ENCODE measurements at places on chromosomes 6 and 20.

DNA sequence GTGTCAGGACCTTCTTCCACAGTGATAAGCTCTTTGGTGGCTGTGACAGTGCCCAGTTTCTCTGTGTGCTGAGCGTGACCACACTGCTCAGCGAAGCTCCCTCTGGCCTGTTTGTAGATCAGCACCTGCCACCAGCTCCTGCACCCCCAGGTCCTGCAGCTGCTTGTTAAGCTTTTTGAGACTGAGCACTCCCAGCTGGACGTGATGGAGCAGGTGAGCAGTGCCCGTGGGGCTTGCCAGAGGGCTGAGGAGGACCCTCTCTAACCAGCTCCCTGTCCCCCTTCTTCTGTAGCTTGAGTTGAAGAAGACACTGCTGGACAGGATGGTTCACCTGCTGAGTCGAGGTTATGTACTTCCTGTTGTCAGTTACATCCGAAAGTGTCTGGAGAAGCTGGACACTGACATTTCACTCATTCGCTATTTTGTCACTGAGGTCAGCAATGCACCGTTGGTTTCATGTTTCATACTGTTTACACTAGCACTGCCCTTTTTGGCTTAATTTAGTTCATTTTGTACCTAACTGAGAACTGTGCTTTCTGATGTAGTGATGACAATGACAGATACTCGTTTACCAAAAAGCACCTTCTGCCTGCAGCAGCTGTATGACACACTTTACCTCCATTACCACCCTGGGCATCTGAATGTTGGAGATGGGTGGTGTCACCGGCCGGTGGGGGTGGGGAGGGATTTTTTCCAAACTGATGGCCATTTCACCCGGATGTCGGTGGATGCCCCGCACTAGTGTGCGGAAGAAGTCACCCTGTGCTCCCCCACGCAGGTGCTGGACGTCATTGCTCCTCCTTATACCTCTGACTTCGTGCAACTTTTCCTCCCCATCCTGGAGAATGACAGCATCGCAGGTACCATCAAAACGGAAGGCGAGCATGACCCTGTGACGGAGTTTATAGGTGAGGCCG is 12.5 kb downstream of the NELFCD start:
- no peak for DNase-seq

DNA sequence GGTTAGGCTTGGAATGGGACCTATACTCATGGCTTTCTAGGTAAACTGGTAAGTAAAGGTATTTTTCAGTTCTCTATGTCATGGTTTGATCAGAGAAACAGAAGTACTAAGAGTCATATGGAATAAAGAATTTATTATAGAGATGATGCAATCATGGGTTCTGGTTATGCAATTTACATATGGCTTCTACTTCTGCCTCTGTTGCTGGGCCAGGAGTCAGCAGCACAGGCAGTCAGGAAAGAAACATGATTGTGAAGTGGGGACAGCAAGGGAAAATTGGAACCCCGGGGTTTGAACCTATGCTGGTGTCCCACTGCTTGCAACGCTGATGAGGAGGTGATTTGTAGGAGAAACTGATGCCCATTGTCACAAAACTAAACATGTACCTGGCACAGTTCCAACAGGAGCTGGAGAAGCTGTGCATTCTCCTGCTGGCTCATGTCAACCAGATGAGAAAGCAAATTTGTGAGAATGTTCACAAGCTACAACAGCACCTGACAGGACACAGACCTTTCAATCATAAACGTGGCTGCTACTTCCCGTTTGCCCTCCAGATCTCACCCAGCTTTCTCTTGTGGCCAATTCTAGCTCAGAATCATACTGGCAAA is 887.1 kb downstream of the TFAP2A start:
- peak; percentile 52 for DNase-seq

DNA sequence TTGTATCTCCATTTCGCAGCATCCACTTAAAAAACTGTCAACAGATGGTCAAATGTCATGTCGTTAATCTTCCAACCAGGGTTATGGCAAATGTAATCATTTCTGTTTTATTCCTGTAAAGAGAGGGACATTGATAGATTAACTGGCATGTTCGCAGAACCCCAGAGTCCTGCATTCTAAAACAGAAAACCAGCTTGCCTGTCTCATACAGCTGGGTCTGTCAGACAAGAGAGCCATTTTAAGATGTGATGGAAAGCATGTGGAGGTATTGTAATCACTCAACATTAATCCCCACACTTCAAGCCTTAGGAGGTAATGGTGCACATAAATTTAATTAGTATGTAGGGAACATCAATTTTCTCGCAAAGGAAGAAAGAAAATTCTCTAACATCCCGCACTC is 4.4 kb downstream of the SMLR1 start:
- DNase-seq = no peak

- peak; percentile 87 for DNase-seq
Observed at GRCh38 chr6:29965873-29966601, 23.7 kb downstream of the HLA-A start.

DNA sequence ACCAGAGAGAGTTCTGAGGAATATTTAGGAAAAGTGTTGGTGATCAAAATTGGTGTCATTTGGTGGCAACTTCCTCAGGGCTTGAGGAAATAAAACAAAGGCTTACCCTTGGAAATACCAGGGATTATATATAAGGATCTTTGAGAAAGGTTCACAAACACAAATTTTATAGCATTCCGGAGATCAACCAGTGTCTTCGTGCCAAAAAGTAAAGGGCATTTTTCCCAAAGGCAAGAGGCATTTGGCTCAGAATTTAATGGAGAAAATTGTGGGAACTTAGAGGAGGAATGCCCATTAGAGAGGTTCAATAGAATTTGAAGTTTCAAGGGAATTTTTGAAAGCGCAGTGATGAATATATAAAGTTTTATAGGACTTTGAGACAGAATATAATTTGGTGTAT is 179.5 kb downstream of the FUT9 start:
- DNase-seq = no peak

DNA sequence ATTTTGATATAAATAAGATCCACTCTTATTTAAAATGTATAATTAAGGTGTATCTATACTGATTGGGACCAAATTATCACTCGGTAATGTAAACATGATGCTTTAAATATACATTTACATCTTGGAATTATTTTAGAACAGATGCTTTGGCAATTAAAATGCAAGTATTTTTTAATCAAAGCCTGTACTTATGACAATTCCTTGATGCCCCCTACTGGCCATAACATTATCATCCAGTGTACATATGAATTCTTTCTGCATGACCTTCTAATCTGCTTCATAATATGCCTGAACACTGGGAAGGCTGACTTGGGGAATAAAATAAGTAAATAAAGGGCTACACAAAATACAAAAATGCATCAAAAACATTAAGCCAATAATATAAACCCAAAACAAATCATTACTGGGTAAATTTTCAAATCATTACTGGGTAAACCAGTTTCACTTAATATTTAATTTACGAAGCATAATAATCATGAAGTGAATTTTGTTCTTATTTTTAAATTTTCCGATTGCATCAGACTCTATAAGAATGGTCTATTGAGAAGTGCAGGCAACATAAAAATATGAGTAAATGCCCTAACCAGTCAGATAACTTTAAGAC is 65.1 kb downstream of the CGA start:
- DNase-seq = peak; percentile 23

- no peak for DNase-seq
Observed at GRCh38 chr6:169981568-169981967, 230.1 kb downstream of the ERMARD start.

- no peak for DNase-seq
Observed at GRCh38 chr20:39541136-39541803, 579.1 kb downstream of the DHX35 start.
